Endothelial cell (in vitro differentiated cells): ENCODE measurements at places on chromosomes 11 and 22. TPM values are rescaled to one million over a fixed set of nuclear protein-coding genes. Genes with fewer than 3 reads are reported as not detected.

Gene PGGHG
- 69.7 TPM for total RNA-seq

Gene ZP1
- total RNA-seq = not detected

Gene LSP1
- total RNA-seq = not detected

Gene TMEM126B
- total RNA-seq = 42.0 TPM

Gene C22orf42
- not detected for total RNA-seq

Gene BRSK2
- total RNA-seq = 4.0 TPM

Gene MUC5B
- not detected for total RNA-seq

Gene MMP27
- total RNA-seq = not detected

Gene EFCAB6
- total RNA-seq = 0.69 TPM

Gene OR8G5
- total RNA-seq = 0.18 TPM

Gene DPAGT1
- 53.2 TPM for total RNA-seq

Gene OR51F2
- not detected for total RNA-seq

Gene IL17RA
- 63.7 TPM for total RNA-seq

Gene VPS37C
- 23.9 TPM for total RNA-seq

Gene OR51M1
- not detected for total RNA-seq

Gene TRIM6
- total RNA-seq = 10.1 TPM

Gene KRTAP5-7
- total RNA-seq = not detected

Gene MS4A7
- total RNA-seq = not detected

Gene CAPRIN1
- total RNA-seq = 257 TPM

Gene HIC2
- 23.5 TPM for total RNA-seq

Gene C11orf65
- total RNA-seq = 0.69 TPM

Gene MS4A6E
- not detected for total RNA-seq

Gene EED
- 18.5 TPM for total RNA-seq

Gene SUSD2
- total RNA-seq = 0.38 TPM

Gene FGF3
- total RNA-seq = not detected

Gene CRYBA4
- 0.46 TPM for total RNA-seq

Gene NPAS4
- total RNA-seq = not detected

Gene ABCC8
- total RNA-seq = not detected

Gene RAG2
- not detected for total RNA-seq

Gene ZNF214
- total RNA-seq = 2.4 TPM

Gene RFPL3
- not detected for total RNA-seq

Gene TRIM49B
- total RNA-seq = not detected

Gene NRXN2
- 11.5 TPM for total RNA-seq

Gene RASGRP2
- 139 TPM for total RNA-seq

Gene PDGFD
- total RNA-seq = 17.2 TPM

Gene VEGFB
- 11.5 TPM for total RNA-seq

Gene SLC5A12
- 0.21 TPM for total RNA-seq

Gene CSKMT
- 8.7 TPM for total RNA-seq

Gene OR2D3
- not detected for total RNA-seq

Gene ASCL2
- not detected for total RNA-seq
